Stimulated activated CD4-positive, alpha-beta T cell treated with anti-CD3 and anti-CD28 coated beads, Interleukin-12 subunit alpha, Interleukin-12 subunit beta, amount 100 ng/mL, for 4 hours (primary cell): ENCODE measurements at places on chromosomes 2 and 18.
A peak's percentile ranks its signal among the peaks of the same experiment; 100 is the strongest.

- DNase-seq: no peak
Measured at GRCh38 chr18:33755931-33756560, 178.0 kb downstream of the ASXL3 start.

DNA sequence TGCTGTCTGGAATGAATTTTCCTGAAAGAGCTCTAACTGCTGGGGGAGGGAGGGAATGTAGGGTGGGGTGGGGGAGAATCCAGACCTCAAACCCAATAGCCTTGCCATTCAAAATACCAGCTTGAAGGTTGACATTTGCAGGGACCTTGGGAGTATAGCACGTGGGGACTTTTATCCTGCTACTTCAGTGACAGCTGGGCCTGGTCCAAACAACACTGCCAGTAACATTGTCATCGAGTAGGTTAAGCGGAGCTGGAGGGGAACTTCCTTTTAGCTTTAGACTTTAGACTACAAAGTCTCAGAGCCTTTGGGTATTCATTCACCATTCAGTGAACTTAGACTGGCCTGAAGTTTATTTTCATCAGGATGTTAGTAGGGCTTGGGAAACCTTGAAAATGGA, 248.7 kb downstream of the MEIS1 start:
- no peak for DNase-seq

DNA sequence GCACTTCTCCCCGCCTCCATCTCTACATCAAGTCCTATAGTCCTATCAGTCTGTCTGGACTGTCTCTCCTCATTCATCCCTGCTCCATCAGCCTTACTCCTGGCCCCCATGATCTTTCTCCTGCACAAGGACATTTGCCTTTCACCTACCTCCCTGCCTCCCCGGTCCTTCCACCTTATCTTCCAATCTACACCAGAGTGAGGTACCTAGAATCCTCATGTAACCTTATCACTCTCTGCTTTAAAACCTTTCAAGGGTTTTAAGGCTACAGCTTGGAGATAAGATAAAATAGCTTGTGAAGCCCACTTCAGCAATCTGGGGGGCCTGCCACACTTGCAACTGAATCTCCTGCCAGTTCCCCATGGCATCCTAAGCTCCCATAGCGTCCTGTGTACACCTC, 12.8 kb downstream of the CDC42EP3 start:
- DNase-seq: no peak

- DNase-seq: no peak
Measured at GRCh38 chr2:224319750-224320149, 82.2 kb downstream of the FAM124B start.

DNA sequence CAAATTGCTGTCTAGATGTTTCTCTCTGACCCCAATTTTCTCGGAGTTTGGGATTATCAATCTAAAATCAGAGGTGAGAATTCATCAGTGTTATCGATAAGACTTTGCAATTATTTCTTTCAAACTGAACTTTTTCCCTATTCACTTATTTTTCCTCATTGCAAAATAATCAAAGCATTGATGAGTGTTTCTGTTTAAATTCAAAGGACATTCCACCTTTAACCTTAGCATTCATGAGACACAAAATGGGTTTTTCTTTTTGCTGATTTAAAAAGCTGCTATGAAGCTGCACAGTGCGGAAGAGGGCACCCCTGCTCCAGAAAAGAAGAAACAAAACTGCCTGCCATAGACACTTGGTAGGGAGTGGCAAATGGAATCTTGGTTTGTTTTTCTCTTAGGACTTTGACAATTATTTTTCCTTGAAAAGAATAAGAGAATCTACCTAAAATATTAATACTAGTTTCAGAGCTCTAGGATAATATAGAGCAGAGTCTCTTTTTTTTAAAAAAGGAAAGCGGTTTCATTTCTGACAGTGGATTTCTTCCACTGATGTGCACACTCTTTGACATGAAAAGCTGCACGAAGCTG, 203.4 kb downstream of the TGIF1 start:
- DNase-seq: no peak

DNA sequence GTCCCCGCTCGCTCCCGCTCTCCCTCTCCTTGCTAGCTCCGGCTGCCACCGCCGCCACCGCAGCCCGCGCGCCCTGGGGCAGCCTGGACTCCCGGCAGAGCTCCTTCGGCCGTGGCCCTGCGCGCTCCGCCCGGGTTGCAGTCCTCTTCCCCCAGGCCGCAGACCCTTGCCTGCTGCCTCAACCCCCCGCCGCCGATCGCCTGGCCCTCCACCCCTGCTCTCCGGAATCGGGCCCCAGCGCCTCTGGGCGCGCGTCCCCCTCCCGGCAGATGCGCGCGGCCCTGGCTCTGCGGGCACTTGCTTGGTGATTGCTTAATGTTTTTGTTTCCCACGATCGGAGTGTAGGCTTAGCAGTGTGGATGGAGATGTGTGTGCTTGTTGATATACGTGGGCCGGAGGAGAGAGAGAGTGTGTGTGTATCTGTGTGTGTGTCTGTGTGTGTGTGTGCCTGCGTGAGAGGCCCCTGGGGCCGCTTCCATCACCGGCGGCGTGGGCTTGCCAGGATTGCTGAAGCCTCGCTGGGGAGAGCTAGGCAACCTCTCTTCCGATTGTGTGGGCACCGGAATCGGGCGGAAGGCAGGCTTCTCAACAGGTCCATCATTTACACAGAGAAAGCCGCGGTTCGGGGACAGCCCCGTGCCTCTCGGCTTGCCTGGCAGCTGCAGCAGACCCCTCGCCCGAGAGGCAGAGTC, 877 bp downstream of the INHBB start:
- peak; percentile 18 for DNase-seq

DNA sequence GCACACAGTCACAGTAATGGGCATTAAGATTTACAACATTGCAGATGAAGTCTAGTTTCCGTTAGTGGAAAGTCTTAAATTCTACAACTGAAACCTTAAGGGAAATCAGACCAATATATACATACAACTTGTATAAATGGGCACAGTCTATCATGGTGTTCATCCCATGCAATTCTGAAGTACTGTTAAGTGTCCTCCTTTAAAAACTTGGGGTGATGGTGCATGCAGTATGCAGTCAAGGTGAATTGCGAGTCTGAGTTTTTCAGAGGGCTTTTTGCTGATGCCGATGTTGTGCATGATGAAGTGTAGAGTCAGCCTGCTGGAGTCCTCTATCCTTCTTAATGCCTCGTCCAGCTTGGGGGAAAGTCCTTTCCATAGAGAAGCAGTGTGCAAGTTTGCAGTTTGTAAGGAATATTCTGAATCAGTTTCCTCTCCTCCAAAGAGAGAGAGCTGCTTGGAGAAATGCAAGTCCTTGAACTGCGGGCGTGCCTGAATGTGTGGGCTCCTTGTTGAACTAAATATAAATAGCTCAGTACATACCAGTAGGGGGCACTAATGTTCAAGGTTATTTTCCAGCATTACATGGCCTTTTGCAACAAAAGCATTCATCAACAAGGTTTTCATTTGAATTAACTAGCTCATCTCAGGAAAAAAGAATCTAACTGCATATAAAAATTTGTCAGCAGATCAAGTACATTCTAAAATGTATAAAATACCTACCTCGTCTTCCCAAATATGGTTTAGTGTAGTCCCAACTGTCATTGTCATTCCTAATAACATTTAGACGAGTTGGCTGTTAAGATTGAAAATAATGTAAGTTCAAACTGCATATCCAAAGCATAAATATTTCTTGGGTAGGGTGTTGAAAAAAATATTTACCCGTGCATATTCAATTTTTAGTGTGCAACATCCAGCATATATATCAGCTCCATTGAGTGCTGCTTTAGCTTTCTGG, 21.3 kb downstream of the HNRNPLL start:
- DNase-seq: no peak

DNA sequence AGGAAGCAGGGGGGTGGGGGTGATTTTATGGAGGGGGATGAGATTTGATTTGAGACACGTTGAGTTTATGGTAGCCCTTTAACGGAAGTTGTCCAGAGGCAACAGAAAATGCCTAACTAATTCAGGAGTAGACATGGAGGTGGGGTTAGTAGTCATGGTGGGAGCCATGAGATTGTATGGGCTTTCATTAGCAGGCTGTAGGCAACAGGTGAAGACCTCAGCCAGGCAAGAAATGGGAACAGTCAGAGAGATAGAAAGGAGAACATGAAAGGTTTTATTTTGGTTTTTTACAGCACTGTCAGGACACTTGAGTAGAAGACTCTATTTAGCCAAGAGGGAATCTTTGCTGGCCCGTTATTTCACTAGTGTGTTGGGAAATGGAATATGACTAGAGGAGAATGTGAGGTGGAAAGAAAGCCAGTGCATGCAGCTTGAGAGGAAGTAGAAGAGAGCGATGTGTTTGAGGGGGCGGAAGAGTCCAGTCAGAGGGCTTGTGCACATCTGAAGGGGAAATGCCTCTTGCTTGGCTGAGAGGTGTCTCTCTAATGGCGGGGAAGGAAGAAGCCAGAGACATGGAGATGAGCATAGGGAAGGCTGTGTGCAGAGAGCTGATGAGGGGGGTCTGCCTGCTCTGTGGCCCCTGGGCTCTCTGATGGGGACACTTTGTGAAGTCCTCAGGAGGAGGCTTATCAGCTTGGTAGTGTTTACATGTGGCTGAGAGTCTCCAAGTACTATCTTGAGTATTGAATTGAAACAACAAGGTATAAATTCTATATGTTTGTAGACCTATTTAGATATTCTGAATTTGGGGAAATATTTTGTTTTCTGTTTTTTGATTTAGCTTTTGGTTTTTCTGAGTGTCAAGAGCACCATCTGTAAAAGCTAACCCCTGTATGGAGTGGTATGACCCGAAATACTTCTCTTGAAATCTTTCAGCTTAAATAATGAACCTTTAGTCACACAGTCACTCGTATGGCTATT, 66.9 kb upstream of the ITM2C start:
- no peak for DNase-seq

DNA sequence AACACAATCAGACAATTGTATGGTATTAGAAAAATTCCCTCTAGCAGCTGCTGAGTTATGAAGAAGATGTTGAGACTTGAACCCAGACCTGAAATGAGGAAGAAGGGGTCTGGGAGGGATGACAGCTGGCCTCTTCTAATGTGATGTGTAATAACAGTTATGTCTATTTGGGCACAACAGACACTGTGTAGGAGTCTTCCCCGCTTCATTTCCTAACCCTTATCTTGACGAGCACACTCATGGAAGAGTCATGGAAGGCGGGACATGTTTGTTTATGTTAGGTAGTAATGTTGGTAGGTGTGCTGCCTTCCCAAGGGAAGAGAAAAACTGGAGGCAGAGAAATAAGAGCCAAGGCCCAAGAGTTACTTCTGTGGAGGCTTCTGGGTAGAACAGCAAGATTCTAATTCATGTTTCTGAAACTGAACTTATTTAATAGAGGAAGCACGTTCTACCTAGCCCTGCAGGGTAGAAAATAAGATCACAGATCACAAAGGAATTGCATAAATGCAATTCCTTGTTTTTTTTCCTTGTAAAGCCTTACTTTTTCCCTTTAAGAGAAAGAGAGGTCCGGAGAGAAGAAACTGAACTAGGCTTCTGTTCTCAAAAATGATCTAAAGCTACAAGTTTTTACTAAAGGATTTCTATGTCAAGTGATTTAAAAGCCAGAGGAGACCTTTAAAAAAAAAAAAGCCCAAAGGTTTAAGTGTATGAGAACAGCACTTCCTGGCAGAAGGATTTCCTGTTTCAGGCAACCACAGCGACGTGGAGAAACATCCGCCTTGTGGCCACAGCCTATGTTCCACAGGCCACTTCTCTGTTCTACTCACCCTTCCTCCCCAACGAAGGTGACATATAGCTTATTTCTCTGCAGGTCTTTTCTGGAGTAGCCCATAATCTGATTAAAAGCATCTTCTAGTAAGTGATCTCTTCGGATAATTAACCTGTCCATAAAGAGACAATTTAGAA, 68.5 kb upstream of the STK17B start:
- peak; percentile 40 for DNase-seq

DNA sequence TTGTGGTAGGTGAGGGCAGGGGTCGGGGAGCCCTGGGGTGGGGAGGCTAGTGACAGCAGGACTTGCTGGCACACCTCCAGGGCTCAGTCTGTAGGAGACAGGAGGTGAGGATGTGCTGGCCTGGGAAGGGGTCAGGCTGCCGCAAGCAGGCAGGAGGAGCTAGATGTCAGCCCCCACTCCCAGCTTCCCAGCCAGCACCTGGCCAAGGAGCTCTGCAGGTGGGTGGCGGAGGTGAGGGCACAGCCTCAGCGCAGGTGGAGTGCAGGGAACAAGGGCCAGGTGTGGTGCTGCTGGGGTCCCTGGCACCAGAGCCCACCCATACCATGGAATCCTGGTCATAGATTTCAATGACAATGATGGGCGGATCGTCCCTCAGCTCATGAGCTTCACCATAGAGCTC, 2.9 kb downstream of the OTOF start:
- DNase-seq: no peak

DNA sequence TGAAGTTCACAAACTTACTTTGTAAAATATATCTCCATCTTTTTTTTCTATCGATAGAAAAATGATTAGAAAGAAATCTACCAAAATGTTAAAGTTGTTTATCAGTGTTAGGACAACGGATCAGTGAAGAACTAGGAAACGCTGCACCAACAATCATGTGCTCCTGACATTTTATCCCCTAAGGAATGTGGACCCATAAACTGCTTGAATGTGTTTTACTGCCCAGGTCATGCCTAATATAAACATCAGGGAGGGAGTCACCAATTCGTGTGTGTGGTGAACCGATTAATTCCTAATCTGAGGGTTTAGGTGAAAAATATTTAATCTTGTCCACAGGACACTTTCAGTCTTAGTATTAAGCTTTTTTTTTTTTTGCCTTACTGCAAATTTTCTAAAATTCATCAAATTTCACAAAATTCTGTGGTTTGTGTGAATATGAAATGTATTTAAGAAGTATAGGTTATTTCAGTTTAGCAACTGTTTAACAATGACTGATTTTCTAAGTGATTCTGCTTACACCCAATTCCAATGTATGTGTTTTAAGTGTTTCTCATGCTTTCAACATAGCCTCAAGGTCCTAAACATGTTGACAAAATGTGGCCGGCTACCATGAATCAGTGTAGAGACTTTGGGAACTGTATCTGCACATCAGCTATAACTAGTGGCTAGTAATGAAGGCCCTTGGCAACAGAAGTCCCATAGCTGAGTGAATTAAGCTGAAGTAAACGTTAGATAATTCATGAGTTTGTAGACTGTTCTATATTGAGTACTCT, 11.1 kb upstream of the KIDINS220 start:
- no peak for DNase-seq

- no peak for DNase-seq
Measured at GRCh38 chr2:216536734-216537210, 38.1 kb downstream of the RPL37A start.

GRCh38 chr18:56235071-56235470, 403.3 kb downstream of the TXNL1 start:
- DNase-seq: no peak

DNA sequence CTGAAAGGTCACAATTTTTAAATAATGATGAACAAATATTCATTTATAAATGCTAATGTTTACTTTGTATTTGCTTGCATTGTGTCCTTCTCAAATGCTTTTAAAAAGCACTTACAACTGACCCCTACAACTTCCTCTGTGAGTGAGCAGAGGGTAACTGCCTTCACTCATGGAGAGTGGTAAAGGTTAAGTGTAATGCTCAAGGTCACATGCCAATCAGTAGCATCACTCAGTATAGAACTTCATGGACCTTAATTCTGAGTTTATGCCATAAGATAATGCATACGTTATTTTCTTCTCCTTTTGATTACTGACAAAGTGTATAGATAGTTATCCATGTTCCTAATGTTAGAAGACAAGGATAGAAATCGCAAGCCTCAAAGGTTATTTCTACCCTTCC, 91.8 kb upstream of the SERTAD2 start:
- DNase-seq: no peak

- DNase-seq: no peak
Measured at GRCh38 chr2:59288771-59289170, 1047.6 kb upstream of the FANCL start.

- no peak for DNase-seq
Measured at GRCh38 chr2:205769495-205769850, 87.2 kb downstream of the NRP2 start.

GRCh38 chr2:209577376-209578357, 153.8 kb downstream of the MAP2 start:
- DNase-seq: no peak
